ENCODE measurements at places on chromosomes 13 and 19. TPM values are rescaled to one million over a fixed set of nuclear protein-coding genes. Genes with fewer than 3 reads are reported as not detected.

The SIGLEC10 gene
- 0.92 TPM for polyA plus RNA-seq

DNA sequence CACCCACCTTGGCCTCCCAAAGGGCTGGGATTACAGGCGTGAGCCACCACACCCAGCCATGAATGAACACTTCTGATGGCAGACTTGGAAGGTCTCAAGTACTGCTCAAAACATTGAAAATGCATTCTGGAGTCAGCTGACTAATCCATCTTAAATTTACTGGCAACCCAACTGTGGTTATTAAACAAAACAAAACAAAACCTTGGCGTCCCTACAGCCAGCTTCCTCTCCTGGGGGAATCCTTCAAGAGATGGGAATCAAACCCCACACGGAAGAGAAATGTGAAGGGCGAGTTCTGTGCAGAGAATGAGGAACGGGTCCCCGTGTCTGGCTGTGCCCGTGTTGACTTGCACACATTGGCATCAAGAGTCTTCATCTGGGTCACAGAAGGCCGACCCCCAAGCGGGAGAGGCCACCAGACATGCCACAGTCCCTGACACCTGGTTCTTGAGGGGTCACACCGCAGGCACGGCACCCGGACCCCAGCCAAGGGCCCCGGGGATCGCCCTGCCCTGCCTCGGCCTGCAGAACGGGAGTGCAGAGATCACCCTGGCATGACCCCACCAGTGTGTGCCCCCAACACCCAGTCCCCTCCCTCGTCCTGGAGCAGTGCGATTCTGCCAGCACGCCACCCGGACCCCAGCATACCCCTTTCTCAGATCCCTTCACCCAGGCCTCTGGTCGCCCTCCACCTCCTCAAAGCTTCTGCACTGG, 3.2 kb downstream of the MAP2K2 start:
- DNase-seq = no peak

GRCh38 chr19:48735031-48735615, 5.3 kb downstream of the RASIP1 start:
- no peak for DNase-seq

DNA sequence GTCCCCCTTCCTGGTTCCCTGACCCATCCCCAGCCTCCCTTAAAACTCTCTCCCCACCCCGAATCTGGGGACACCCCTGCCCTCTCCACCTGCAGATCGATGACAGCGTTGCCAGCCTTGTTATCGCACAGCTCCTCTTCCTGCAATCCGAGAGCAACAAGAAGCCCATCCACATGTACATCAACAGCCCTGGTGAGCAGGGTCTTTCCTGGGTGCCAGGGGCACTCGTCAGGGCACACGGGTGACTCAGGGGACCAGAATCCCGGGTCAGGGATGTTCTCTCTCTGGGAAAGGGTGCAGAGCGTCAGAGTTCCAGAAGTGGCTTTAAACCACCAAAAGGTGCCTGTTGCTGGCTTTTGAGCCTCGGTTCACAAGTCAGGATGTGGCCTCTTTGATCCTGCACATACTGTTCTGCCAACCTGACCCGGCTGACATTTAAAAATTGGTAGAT, 1.0 kb downstream of the CLPP start:
- no peak for DNase-seq

DNA sequence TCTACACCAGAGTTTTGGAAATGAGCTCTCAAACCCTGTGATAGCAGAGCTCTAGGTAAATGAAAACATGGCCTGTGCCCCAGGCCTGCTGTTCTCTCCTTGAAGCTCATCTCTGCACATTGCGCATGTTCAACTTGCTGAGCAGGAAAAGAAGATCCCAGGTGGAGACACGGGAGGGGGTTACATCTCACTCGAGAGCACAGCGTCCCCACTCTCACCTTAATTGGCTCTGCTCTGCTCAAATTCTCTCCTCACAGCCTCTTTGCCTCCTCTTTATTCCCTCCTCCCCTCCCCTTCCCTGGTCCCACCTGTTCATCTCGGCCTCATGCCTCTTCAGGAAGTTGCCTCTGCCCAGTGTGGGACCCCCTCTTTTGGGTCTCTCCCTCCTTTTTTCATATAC, 44.7 kb downstream of the RGCC start:
- DNase-seq = no peak

GRCh38 chr19:54905421-54905802, 536 bp upstream of the NCR1 start:
- DNase-seq = no peak

The AMER2 gene
- polyA plus RNA-seq = 0.03 TPM

GRCh38 chr19:2287585-2288337, 5.8 kb upstream of the PEAK3 start:
- no peak for DNase-seq

The BRCA2 gene
- 2.0 TPM for polyA plus RNA-seq
